ENCODE measurements at places on chromosomes 2 and 18. TPM values are rescaled to one million over a fixed set of nuclear protein-coding genes. Genes with fewer than 3 reads are reported as not detected.

ANKRD30B gene
- not detected for total RNA-seq

DNA sequence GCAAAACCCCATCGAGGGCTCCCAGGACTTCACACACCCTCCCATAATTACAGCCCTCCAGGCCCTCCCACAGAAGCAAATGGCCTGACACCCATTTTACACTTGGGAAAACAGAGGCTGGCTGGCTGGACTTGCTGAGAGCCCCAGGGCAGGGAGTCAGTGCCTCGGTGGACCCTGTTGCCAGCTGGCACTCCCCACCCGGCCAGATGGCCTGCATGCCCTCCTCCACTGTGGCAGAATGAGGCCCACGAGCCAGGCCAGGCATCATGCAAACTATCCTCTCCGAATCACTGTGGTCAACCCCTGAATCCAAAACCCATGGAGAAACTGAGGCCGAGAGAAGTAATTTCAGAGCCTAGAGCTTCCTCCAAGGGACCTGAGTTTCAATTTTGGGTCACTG, 129.7 kb downstream of the SMAD2 start:
- no peaks in the 10 kb centered on the region for H3K4me1 ChIP-seq
- H3K36me3 ChIP-seq: no peaks in the 10 kb centered on the region

DNA sequence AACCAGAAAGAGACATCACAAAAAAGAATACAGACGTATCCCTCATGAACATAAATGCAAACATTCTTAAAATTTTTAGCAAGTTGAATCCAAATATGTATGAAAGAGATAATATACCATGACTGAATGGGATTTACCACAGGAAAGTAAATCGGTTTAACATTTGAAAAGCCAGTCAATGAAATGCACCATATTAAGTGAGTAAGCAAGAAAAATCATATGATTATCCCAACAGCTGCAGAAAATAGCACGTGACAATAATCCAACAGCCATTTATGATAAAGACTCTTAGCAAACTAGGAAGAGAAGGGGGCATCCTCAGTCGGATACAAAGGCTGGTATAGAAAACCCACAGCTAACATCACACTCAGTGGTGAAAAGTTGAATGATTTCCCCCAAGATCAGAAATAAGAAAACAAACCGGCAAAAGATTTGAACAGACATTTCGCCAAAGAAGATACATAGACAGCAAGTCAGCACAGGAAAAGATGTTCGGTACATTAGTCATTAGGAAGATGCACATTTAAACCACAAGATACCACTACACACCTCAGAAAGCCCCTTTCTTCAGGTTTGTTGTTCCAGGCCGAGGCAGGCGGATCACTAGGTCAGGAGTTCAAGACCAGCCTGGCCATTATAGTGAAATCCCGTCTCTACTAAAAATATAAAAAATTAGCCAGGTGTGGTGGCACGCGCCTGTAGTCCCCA, 144.3 kb downstream of the INHBB start:
- H3K27me3 ChIP-seq: no peaks in the 10 kb centered on the region
- DNase-seq: no peak
- no peak overlapping the region for H3K4me3 ChIP-seq

- H3K36me3 ChIP-seq: no peaks in the 10 kb centered on the region
- H3K27me3 ChIP-seq: no peaks in the 10 kb centered on the region
- H3K4me3 ChIP-seq: no peak overlapping the region
- H3K4me1 ChIP-seq: no peaks in the 10 kb centered on the region
- no peak overlapping the region for H3K27ac ChIP-seq
- no peak for DNase-seq
These were observed 243.6 kb downstream of the PID1 start for GRCh38 chr2:229027353-229028105.

DNA sequence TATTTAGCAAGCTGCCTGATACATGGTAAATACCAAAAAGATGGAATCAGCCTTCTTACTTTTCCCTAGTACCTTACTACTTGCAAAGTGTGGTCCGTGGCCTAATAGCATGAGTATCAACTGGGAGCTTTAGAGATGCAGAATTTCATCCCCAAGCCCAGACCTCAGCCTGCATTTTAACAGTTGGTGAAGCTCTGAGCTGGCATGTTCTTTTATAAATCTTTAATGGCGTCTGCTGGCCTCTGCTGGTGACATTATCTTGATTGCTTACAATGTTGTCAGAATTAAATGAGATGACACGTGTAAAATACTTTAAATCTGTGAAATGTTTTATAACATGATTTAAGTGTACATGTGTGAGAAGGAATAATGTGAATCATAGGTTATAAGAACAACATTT, 115.1 kb upstream of the NOSTRIN start:
- no peak overlapping the region for H3K4me3 ChIP-seq
- H3K36me3 ChIP-seq: no peaks in the 10 kb centered on the region
- H3K27me3 ChIP-seq: no peaks in the 10 kb centered on the region
- no peak overlapping the region for H3K27ac ChIP-seq
- no peaks in the 10 kb centered on the region for H3K4me1 ChIP-seq

GRCh38 chr2:72846171-72847095, 20.6 kb upstream of the EXOC6B start:
- H3K27ac ChIP-seq: no peak overlapping the region
- H3K4me1 ChIP-seq: no peaks in the 10 kb centered on the region
- no peak for DNase-seq
- peaks cover 5% of the 10 kb centered on the region for H3K27me3 ChIP-seq

DNA sequence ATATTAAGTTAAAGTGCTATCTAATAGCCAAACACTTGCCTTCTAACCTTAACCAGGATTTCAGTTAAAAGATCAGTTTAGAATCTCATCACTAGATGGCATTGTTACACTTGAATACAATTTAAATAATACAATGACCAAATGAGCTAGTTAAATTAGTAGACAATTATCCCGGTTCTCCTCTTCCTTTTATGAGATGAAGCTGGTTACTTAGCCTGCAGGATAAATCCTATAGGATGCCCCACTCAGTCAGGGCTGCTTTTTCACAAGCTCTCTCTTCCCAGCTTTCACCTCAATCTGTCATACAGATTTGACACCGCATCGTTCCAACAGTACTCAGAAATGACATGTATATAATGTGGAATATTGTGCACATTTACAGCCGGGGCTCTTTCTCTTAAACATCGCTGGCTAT, 678.8 kb downstream of the KCNJ3 start:
- no peak for DNase-seq
- no peaks in the 10 kb centered on the region for H3K36me3 ChIP-seq
- no peaks in the 10 kb centered on the region for H3K4me1 ChIP-seq
- H3K27ac ChIP-seq: no peak overlapping the region
- no peaks in the 10 kb centered on the region for H3K27me3 ChIP-seq

DNA sequence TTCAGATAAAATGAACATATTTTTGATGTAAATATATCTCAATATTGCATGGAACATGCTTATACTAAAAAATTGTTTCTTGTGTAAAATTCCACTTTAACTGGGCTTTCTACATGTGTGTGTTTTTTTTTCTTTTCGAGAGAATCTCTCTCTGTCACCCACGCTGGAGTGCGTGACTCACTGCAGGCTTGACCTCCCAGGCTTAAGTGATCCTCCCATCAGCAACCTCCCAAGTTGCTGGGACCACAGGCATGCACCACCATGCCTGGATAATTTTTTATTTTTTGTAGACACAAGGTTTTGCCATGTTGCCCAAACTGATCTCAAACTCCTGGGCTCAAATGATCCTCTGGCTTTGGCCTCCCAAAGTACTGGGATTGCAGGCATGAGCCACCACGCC, 254.6 kb downstream of the LOXHD1 start:
- DNase-seq: no peak
- H3K27ac ChIP-seq: no peak overlapping the region
- no peaks in the 10 kb centered on the region for H3K36me3 ChIP-seq
- no peak overlapping the region for H3K4me3 ChIP-seq
- no peaks in the 10 kb centered on the region for H3K4me1 ChIP-seq

DNA sequence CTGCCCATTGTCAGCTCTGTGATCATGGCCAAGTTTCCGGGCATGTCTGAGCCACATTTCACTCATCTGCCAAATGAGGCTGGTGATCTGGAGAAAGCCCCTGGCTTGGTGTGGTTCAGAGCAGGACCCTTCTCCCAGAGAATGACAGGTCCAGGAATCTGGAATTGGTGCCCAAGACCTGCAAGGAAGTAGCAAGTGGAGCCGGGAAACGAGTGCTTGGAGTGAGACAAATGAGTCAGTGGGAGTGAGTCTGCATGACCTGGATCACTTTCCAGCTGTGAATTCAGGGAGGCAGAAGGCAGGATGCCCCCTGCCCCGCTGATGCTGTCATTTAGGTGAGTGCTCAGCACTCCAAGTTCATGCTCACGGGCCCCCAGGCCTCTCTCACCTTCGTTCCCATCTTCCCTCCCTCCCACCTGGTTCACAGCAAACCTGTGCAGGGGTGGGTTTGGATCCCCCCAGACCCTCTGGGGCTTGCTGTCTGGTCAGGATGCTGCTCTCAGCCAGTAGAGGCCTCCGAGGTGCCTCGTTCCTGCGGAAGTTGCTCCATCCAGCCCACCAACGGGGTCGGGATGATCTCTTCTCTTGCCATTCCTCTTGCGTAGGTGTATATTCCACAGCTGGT, 104.4 kb downstream of the INHBB start:
- no peak overlapping the region for H3K27ac ChIP-seq
- DNase-seq: no peak
- no peaks in the 10 kb centered on the region for H3K36me3 ChIP-seq
- no peaks in the 10 kb centered on the region for H3K27me3 ChIP-seq
- no peak overlapping the region for H3K4me3 ChIP-seq

- peak overlapping the region; percentile 97 for H3K4me3 ChIP-seq
- peaks cover 18% of the 10 kb centered on the region for H3K36me3 ChIP-seq
- no peaks in the 10 kb centered on the region for H3K27me3 ChIP-seq
- peak; percentile 37 for DNase-seq
These were observed 862 bp upstream of the TMEM177 start for GRCh38 chr2:119678021-119678656.

DNA sequence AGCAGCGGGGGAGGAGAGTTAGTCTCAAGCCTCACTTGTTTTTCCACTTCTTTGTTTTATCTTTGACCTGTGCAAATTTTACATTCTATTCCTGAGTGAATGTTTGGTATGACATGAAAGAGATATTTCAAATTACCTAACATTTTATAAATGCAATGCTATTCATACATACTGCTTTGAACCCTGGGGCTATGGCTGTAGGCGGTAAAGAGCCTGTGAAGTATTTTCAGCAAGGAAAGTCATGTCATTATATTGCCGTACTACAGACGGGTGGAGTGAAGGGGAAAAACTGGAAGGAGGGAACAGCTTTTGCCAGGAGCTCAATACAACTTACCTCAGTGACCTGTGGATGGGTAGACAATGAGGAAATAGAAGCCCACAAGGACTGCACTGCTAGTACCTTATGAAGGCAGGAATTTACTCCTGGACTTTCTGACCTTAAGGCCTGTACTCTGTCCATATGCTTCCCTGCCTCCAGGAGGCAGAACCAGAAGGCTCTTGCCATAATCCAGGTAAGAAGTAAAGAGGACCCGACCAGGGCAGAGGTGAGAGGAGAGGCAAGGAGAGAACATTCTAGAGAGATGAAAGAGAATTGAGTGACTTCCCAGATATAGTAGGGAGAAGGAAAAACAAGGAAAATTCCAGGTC, 28.4 kb upstream of the TET3 start:
- H3K4me1 ChIP-seq: peaks cover 5% of the 10 kb centered on the region
- H3K36me3 ChIP-seq: peaks cover 75% of the 10 kb centered on the region
- DNase-seq: no peak
- no peak overlapping the region for H3K27ac ChIP-seq
- H3K27me3 ChIP-seq: no peaks in the 10 kb centered on the region

DNA sequence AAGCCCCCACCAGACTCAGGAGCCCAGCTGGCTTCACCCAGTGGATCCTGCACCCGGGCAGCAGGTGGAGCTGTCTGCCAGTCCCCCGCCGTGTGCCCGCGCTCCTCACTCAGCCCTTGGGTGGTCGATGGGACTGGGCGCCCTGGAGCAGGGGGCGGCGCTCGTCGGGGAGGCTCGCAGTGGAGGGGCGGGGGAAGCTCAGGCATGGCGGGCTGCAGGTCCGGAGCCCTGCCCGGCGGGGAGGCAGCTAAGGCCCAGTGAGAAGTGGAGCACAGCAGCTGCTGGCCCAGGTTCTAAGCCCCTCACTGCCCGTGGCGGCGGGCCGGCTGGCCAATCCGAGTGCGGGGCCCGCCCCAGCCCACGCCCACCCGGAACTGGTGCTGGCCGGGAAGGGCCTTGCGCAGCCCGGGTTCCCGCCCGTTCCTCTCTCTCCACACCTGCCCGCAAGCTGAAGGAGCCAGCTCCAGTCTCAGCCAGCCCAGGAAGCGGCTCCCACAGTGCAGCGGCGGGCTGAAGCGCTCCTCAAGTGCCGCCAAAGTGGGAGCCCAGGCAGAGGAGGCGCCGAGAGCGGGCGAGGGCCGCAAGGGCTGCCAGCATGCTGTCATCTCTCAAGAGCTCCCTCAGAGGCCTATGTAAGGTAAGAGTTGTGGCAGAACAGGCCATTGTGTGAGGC, 1307.8 kb upstream of the TMEFF2 start:
- no peaks in the 10 kb centered on the region for H3K27me3 ChIP-seq
- H3K4me3 ChIP-seq: no peak overlapping the region
- no peaks in the 10 kb centered on the region for H3K4me1 ChIP-seq
- H3K27ac ChIP-seq: no peak overlapping the region
- no peak for DNase-seq

GRCh38 chr2:26752656-26753055, 11.4 kb upstream of the SLC35F6 start:
- H3K36me3 ChIP-seq: no peaks in the 10 kb centered on the region
- no peak for DNase-seq
- no peak overlapping the region for H3K4me3 ChIP-seq
- H3K27ac ChIP-seq: no peak overlapping the region
- H3K4me1 ChIP-seq: no peaks in the 10 kb centered on the region

GRCh38 chr18:59801576-59801975, 98.2 kb upstream of the PMAIP1 start:
- H3K27ac ChIP-seq: no peak overlapping the region
- no peaks in the 10 kb centered on the region for H3K36me3 ChIP-seq
- no peaks in the 10 kb centered on the region for H3K27me3 ChIP-seq
- no peak for DNase-seq

DNA sequence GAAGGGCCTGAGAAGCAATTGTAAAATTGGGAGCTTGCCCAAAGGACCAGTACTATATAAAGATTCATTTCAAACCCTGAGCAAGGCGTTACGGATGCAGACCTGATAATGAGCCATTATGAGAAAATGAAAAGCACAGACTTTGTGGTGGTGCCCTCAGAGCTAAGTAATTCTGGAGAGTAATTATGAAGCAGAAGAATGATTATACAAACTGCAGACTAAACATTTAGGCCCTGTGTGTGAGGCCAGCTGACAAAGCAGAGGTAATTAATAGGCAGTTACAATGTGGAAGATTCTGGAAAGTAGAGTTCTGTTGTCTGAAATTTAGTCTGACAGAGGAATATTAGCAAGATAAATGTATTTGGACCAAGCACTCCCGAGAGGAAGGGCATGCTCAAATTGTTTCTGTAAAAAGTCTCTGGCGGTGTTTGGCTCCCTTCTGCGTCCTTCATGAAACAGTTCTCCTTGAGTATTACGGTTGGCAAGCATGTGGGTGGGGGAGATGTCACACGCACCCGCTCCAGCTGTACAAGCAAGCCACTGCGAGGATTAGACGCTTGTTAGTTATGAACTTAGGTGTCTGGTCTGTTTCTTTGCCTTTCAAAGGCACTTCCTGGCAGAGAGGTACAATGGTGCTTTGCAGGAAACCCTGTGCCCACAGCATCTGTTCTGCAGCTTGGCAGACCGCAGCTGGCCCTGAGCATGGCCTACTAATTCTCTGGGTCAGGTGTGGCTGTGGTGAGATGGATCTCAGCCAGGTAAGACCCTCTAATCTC, 45.5 kb downstream of the CDC42EP3 start:
- H3K4me1 ChIP-seq: peaks cover 60% of the 10 kb centered on the region
- no peaks in the 10 kb centered on the region for H3K27me3 ChIP-seq
- H3K36me3 ChIP-seq: peaks cover 14% of the 10 kb centered on the region
- peak overlapping the region; percentile 42 for H3K27ac ChIP-seq

GRCh38 chr2:113901943-113902342, 12.1 kb downstream of the ACTR3 start:
- no peak overlapping the region for H3K27ac ChIP-seq
- no peak for DNase-seq
- peaks cover 14% of the 10 kb centered on the region for H3K36me3 ChIP-seq
- peaks cover 40% of the 10 kb centered on the region for H3K4me1 ChIP-seq
- H3K27me3 ChIP-seq: no peaks in the 10 kb centered on the region

All from CD4-positive, alpha-beta T cell (primary cell).